Lower lobe of right lung (tissue), 2 donors: ENCODE measurements at places on chromosomes 1 and 21. TPM values are rescaled to one million over a fixed set of nuclear protein-coding genes. Genes with fewer than 3 reads are reported as not detected.

The SNX7 gene
- 15.2 TPM for total RNA-seq

DNA sequence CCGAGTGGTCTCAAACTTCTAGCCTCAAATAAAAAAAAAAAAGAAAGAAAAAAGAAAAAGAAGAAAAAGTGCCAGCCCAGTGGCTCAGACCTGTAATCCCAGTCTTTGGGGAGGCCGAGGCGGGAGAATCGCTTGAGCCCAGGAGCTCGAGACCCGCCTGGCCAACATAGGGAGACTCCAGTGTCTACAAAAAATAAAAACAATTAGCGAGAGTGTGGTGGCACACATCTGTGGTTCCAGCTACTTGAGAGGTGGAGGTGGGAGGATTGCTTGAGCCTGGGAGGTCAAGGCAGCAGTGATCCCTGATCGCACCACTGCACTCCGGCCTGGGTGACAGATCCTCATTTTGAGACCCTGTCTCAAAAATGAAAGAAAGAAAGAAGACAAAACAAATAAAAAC, 1.4 kb upstream of the PTGFRN start:
- no peak for DNase-seq
- H3K4me3 ChIP-seq, result no peak overlapping the region
- no peaks in the 10 kb centered on the region for H3K36me3 ChIP-seq
- H3K27ac ChIP-seq, result no peak overlapping the region

The C1QB gene
- total RNA-seq, result 1,524 TPM

GRCh38 chr1:54851936-54852524, 35.0 kb downstream of the DHCR24 start:
- H3K36me3 ChIP-seq, result peaks cover 57% of the 10 kb centered on the region
- H3K27me3 ChIP-seq, result no peaks in the 10 kb centered on the region
- H3K4me3 ChIP-seq, result no peak overlapping the region
- DNase-seq, result no peak
- H3K27ac ChIP-seq, result no peak overlapping the region

The KLHDC8A gene
- 0.97 TPM for total RNA-seq

DNA sequence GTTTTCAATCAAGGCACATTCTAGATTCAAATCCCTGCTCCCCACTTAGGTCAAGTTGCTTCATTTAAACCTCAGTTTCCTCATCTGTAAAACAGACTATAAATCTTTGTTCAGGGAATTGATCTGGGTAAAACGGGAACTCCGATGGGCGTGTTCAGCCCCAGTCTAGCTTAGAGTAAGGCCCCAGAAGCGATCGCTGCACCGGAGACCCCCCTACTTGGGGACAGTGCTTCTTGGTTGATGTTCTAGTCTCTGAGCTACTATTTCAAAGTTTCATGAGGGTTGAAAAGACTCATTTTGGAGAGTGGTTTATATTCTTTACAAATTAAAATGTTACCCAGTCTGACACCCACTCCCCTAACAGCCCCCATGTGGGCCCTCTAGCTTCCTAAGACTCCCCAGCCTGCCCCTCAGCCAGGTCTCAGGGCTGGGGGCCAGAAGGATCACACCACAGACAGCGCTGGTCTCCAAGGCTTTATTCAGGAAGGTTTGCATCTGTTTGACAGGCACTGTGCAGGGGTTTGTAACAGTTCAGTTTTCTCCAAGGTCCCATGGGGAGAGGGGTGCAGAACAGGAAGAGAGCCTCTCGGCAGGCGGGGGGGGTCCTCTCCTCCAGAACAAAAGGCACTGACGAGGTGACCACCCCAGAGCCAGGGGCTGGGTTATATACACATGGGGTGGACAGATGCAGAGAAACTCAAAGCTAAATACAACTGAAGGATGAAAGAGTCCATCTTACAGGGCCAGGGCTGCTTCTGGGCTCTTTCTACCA, 82.9 kb downstream of the STUM start:
- peaks cover 45% of the 10 kb centered on the region for H3K36me3 ChIP-seq
- H3K27ac ChIP-seq, result no peak overlapping the region
- H3K4me3 ChIP-seq, result no peak overlapping the region
- DNase-seq, result peak; percentile 40
- peaks cover 28% of the 10 kb centered on the region for H3K4me1 ChIP-seq

The CELA3A gene
- not detected for total RNA-seq

The OPRD1 gene
- not detected for total RNA-seq

GRCh38 chr1:26283279-26283853, 3.5 kb downstream of the SH3BGRL3 start:
- no peak overlapping the region for H3K27ac ChIP-seq
- no peak overlapping the region for H3K4me3 ChIP-seq
- H3K4me1 ChIP-seq, result peaks cover 91% of the 10 kb centered on the region
- DNase-seq, result no peak
- H3K27me3 ChIP-seq, result no peaks in the 10 kb centered on the region
- peaks cover 20% of the 10 kb centered on the region for H3K36me3 ChIP-seq
